ENCODE measurements at places on chromosomes 7 and 10.

DNA sequence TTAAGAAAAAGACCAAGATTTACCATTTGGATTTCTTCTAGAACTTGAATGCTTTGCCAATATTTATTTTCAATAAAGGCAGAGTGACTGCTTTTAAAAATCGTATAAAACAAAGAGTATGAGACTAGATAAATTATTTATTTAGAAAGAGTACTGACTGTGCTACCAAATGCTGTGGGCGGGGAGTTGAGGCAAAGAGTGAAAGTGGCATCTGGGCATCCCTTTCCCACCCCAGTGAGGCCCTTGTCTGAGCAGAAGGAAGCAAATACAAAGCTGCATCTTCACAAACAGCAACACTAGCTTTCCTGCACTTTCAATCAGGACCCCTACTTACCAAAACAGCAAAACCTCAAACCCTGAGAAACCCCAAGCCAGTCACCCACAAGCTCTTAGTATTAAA lies 34.9 kb downstream of the ITGB1 start:
- no peak for DNase-seq

DNA sequence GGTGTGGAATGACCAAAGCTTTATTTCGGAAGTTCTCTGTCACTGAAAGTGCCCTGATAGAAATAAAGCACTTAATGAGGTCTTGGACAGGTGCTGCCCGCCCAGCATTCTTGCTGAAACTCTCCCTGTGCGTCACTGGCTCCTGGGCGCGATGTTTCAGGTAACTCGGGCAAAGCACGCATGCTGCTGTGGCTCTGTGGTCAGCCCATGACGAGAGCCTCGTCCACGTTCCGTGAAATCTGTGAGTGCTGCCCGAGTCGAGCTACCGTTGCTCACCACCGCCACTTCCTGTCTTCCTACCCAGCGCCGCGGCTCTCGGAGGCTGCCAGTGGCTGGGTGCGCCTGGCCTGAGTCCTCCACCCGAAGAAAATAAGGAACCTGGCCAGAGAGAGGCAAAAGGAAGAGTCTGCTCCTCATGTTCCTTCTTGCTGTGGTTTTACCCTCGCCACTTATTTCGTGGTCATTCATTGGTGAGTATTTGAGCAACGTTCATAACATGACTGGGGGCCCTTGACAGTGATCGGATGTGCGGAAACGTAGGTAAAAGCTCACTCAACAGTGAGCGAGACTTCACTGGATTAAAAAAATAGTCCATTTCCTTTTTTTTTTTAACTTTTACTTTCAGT lies 95.5 kb downstream of the MAP3K8 start:
- no peak for DNase-seq

DNA sequence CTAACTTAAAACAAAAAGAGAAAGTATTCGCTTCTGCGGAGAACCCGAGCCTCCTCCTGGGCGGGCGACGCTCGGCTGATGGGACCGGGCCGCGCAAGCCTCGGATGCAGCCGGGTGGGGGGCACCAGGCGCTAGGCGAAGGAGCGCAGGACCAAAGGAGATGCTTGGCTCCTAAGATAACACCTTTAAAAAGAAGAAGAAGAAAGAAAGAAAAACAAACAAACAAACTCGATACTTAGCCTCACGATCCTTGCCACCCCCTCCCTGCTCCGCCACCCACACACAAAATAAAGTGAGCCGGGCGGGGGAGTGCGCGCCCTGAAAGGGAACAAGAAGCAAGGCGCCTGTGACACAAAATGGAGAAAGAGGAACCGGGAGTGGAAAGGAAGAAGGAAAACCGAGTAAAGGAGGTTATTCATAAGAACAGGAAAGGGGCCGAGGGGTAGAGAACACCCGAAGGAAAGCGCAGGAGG lies 34.0 kb upstream of the EBLN1 start:
- DNase-seq: peak; percentile 66

GRCh38 chr7:116557901-116558300 lies 33.1 kb downstream of the CAV1 start:
- DNase-seq: no peak

DNA sequence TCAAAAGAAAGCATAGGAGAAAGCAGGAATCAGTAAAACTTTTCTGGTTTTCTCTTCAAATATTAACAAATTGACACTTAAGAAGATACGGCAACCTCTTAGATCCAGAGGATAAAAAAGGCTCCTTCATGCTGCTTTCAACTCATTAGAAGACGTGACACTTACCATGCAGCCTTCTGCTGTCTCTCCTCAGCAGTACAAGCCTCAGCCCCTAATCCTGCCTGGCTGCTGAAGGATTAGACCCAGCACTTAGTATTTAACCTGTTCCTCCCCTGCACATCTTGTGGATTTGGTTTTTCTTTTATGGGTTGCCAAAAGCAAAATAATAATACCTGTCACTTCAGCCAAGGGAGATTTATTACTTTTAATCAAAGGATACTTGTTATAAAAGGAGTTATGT lies 108.4 kb downstream of the LYZL1 start:
- DNase-seq: peak; percentile 21

DNA sequence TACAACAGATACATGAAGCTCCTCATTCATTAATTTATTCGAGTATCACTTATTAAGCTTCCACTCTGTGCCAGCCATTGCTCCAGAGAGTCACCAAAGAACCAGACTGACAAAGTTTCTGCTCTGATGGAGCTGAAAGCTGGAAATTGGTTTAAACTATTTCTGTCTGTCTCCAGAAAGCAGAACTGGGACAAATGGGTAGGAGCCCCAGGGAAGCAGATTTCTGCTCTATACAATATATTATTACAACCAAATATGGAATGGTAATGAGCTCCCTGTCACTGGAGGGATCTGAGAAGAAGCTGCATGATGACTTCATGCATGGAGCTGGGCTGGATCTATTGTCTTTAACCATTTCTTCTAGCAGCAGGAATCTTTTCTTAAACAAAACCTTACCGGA lies 165.4 kb upstream of the ADO start:
- DNase-seq: no peak

DNA sequence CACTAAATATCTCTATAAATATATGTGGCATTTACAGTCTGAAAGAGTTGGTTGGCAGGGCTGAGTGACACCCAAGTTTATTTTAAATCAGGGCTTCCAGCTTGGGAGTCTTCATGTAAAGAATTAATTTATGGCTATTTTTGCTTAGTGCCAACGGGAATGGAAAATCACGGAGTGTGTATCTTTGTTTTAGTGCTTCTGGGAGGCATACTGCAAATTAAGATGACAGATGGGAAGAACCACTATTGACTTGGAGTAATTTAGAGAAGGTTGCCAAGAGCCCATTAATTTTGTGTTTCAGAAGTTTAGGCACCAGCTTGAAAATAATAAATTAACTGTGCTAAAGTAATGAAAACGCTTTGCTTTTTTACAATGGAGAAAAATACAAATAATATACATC lies 135.2 kb downstream of the GPR37 start:
- DNase-seq: no peak

DNA sequence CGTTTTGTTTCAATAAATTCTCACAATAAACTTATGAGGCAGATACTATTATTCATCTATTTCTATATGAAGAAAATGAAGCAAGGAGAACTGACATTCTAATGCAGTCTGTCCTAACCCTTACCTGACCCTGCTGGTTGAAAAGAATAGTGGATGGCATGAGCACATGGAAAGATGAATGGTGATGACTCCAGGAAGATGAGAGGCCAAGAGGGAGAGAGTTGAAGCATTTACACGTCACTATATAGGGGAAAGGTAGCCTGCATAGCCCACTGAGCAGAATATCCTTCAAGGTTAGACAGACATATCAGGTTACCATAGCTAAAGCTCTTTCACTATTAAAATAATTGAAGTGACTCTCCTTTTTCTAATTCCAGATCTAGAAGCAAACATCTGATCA lies 163.9 kb upstream of the CDK1 start:
- DNase-seq: no peak

- DNase-seq: no peak
These were observed 126.8 kb downstream of the SKIDA1 start for GRCh38 chr10:21398563-21399231.

DNA sequence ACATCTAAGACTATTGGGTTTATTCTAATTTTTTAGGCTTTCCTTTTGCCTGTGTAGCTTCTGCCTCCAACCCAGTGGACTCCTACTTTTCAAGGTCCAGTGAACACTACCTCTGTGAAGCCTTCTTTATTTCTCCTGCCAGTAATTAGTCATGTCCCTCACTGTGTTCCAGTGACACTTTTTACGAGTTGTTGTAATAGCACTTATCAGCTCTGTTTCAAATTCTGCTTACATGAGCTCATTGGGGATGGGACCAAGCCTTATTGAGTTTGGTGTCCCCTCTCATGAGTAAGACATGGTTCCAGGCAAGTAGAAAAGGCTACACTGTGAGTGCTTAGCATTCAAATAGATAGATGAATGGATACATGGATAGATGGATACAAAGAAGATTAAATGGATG lies 184.6 kb downstream of the HIBADH start:
- no peak for DNase-seq

GRCh38 chr10:59470570-59470969 lies 108.2 kb upstream of the FAM13C start:
- no peak for DNase-seq

DNA sequence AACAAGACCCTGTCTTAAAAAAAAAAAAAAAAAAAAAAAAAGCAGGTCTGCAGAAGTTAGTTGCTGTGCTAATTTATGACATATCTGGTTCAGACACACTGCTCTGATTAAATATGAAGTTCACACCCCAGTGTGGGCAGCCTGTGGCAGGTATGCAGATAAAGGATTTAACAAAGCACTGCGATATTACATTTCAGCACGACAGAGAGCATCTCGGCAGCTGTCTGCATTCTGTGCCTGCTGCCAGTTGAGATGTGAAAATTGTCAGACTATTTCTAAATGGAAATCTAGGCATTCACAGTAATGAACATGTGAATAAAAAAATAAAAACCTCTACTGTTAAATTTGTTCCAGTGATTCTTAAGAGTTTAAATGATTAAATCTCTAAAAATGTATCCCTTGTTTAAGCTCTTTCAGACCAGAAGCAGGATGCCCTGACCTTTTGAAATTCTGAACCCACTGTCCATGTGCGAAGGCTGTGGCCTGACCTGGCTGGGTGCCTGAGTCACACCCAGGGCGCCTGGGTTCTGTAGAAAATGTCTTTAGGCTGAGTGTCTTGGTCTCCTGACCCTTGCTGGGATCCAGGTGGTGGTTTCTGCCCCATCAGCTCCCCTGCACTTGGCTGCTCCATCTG lies 272.9 kb downstream of the WDR37 start:
- no peak for DNase-seq

DNA sequence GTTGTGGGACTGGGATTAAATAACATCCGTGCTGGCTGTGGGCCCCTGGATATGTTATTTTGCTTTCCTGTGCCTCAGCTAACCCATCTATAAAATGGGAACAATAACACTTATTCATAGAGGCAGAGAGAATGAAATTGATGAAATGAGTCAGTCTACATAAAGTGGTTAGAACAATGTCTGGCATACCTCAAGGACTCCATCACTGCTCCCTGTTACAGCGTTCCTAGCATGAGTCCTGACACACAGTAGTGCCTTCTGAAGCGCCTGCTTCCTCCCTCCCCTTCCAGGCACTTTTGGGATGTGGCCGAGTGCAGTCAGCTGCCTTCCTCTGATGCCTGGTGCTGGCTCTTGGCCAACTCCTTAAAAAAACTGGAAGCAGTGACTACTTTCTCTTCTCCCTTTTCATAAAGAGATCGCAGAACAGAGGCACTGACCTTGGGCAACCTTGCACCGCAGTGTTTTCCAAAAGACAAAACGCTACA lies 108.4 kb upstream of the ZMIZ1 start:
- DNase-seq: no peak

DNA sequence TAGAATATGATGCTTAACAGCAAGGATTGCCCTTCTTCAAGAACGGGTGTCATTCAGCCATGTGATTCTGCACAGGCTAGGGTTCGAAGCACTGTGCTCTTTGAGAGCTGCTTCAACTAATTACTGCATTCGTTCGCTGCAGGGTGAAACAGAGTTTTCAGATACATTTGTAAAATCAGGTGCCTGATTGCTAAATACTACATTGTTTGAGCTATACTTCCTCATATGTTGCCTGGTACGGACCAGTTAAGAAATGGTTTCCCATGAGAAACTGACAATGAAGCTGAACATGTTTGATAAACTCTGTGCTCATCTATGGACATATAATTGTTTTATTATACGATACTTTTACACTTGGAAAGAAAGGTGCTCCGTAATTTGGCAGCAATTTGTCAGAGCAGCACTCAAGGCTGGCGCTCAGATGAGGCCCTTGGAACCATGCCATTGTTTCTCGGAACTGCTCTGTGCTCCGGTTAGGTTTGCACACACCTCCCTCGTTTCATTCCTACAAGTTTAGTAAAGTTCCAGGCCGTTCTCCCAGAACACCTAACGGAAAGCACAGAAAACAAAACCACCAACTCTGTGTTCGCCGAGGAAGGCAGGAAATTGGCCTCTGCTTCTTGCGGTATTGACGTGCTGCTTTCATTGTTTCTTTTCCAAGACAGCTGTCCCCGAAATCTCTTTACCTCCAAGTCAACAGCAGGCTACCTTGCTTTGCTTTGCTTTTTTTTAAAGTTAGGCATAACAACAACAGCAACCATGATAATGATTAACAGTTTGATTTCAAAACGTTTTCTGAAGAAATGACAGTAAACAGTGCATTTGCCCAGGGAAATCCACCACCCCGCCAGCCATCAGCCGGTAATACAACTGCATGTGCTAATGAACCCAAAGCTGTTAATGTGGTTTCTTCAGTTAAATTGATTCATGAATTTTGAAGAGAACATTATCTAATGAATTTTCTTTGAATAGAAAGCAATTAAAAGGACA lies 206.9 kb downstream of the EBF3 start:
- no peak for DNase-seq

GRCh38 chr7:130752424-130752823 lies 18.4 kb upstream of the KLF14 start:
- no peak for DNase-seq

DNA sequence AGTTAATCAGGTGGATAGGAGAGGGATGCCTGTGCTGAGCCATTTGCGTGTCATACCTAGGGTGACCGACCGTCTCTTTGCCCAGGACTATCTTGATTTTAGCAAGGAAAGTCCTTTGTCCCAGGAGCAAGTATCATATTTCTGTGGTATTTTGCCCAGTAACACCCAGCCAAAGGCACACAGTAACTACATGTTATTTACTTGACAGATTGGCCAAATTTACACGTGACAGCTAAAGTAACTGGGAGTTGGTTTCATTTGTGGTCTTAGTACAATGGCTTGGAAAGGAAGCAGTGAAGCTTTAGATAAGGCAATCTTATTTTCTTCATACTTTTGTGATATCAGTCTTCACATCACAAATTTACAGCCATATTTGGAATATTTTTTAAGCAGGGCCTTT lies 142.1 kb downstream of the JCAD start:
- DNase-seq: no peak

DNA sequence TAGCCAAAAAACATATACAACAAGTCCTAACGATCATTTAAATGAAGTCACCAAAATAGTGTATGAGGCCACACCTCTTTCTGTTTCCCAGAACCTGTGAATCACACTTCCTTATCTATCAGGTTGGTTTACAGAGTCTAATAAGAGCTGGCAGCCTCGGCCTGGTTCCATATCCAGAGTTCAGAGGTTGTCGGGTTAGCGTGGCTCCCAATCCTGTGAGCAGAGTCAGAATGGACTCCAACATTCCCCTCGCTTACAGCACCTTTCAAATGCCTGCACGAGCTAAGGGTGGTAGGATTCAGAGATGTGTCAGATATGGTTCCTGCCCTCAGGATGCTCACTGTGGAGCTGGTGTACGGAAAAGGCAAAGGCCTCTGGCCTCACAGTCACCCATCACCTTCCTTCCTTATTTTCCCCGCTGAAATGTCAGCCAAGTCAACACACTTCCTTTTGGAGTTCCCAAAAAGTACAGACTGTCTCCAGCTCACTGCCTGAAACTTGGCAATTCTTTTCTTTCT lies 6.0 kb downstream of the IL15RA start:
- DNase-seq: no peak

- DNase-seq: no peak
These were observed 19.7 kb downstream of the PDGFA start for GRCh38 chr7:499853-500485.

Measured in neural progenitor cell (in vitro differentiated cells).